ENCODE measurements at places on chromosomes 11 and 22.

- no peaks in the 10 kb centered on the region for H3K27me3 ChIP-seq
- no peaks in the 10 kb centered on the region for H3K4me1 ChIP-seq
- H3K4me3 ChIP-seq, result no peak overlapping the region
- DNase-seq, result no peak
These were observed 156.2 kb downstream of the TMEM135 start for GRCh38 chr11:87193756-87194470.

DNA sequence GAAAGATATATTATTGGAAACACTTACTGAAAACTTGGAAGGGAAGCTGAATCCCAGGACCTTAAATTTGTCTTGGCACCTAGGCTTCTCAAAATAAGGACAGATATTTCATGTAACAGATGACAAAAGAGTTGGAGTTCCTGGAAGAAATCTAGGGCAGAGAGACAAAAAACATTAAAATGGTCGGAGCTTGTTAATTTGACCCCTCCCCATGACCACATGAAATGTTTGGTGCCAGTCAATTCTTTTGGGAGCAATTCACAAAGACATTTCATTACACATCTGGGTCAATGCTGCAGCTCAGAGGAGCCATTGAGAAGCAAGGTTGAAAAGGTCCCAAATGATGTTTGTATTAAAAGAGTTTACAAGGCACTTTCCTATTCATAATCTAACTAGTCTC, 162.0 kb upstream of the GUCY1A2 start:
- peaks cover 4% of the 10 kb centered on the region for H3K36me3 ChIP-seq
- no peak overlapping the region for H3K27ac ChIP-seq
- no peaks in the 10 kb centered on the region for H3K4me1 ChIP-seq
- H3K4me3 ChIP-seq, result no peak overlapping the region
- H3K27me3 ChIP-seq, result no peaks in the 10 kb centered on the region

DNA sequence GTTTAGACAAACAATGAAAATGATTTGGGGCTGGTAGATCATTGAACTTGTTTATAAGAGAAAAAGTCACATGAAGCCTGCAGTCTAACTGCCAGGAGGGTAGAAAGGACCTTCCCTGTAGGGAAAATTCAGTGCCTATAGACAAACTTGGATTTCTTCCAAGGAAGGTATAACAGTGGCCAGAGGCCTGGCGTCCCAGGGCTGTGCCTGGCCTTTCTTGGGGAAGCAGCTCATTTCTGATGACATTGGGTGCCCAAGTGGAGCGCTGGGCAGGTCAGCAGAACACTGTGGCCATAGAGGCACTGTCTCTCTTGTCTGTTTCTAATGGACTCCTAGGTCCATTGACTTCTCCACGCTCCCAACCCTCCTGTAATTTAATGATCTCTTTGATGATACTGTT, 6.6 kb upstream of the FXYD6 start:
- no peak overlapping the region for H3K27ac ChIP-seq
- H3K27me3 ChIP-seq, result peaks cover 8% of the 10 kb centered on the region

DNA sequence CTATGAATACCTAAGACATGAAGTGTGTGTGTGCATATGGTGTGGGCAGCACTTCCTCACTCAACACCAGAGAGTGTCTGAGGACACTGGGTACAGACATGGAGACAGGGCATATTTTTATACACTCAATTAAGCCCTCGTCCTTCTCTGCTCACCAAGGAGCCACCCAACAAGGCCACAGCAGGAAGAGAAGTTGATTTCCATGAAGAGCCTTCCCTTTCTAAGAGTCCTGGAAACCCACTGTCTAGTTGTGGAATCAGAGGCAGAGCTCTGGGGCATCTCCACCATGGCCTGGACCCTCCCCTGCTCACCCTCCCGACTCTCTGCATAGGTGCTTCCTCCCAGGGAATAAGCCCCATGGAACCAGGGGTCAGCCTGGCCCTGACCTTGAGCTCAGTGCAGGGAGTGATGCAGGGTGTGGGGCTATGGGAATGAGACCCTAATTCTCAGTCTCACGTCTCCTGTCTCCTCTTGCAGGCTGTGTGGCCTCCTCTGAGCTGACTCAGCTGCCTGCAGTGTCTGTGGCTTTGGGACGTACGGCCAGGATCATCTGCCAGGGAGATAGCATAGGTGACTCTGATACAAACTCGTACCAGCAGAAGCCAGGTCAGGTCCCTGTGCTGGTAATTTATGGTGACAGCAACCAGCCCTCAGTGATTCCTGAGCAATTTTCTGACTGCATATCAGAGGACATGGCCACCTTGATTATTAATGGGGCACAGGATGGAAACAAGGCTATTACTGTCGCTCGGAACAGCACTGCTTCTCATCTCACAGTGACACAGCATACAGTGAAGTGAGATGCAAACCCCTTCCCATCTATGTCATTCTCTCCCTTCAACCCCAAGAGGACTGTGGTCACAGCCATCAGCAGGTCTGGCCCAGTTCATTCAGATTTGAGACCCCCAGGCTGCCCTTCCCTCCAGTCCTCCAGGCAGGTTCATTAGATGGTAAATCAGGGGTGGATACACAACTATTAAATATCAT, 14.6 kb upstream of the IGLL5 start:
- DNase-seq, result no peak
- no peaks in the 10 kb centered on the region for H3K27me3 ChIP-seq
- H3K4me3 ChIP-seq, result no peak overlapping the region

DNA sequence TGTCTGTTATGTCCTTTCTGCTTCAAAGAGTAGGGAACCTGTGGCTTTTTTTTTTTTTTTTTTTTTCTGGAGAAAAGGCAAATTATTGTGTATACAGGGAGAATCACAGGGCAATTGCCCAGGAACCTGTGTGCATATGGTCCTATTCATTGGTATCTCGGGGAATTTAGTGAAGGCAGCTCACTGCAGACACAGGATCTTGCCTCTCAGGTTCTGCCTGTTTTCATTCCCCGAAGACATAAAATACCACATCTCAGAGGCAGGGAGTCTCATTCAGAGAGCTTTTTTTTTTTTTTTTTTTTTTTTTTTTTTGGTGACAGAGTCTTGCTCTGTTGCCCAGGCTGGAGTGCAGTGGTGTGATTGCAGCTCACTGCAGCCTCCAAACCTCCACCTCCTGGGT, 88.3 kb downstream of the OSBP2 start:
- no peaks in the 10 kb centered on the region for H3K27me3 ChIP-seq
- no peaks in the 10 kb centered on the region for H3K36me3 ChIP-seq
- H3K4me3 ChIP-seq, result no peak overlapping the region
- no peak overlapping the region for H3K27ac ChIP-seq

GRCh38 chr22:48592488-48592887, 1235.2 kb downstream of the BRD1 start:
- H3K4me1 ChIP-seq, result no peaks in the 10 kb centered on the region
- no peaks in the 10 kb centered on the region for H3K36me3 ChIP-seq
- no peak overlapping the region for H3K4me3 ChIP-seq
- no peak overlapping the region for H3K27ac ChIP-seq
- DNase-seq, result no peak
- H3K27me3 ChIP-seq, result peaks cover 8% of the 10 kb centered on the region

DNA sequence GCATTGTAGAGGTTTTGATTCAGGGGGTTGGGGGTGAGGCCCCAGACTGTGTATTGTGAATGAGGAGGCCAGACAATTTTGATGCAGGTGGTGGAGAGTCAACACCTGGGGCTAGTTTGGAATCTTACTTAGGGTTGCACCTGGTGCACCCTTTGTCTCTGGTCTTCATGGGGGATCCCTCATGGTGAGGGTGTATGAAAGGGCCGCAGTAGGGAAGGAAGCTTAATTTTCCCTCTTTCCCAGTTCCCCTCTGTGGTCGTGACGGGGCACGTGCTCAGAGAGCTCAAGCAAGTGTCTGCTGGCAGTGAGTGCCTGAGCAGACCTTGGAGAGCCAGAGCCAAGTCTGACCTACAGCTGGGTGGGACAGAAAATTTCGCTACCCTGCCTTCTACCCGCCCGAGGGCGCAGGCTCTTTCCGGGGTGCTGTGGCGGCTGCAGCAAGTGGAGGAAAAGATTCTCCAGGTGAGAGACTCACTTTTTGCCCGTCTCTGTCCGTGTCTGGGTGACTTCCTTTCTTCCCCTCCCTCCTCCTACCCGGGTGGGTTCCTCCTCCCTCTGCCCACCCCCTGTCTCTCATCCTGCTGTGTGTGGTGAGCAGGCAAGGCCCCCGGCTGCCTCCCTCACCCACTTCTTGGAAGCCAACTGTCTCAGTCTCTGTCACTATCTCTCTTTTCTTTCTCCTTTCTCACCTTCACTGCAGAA, 131.7 kb downstream of the MICAL2 start:
- H3K36me3 ChIP-seq, result peaks cover 4% of the 10 kb centered on the region
- peak; percentile 59 for DNase-seq
- H3K27me3 ChIP-seq, result no peaks in the 10 kb centered on the region
- H3K4me1 ChIP-seq, result peaks cover 21% of the 10 kb centered on the region
- peak overlapping the region; percentile 25 for H3K27ac ChIP-seq

- H3K27me3 ChIP-seq, result no peaks in the 10 kb centered on the region
- H3K27ac ChIP-seq, result no peak overlapping the region
- H3K4me3 ChIP-seq, result no peak overlapping the region
- H3K36me3 ChIP-seq, result peaks cover 2% of the 10 kb centered on the region
- H3K4me1 ChIP-seq, result no peaks in the 10 kb centered on the region
These were observed 53.8 kb downstream of the CASP12 start for GRCh38 chr11:104844451-104844850.

DNA sequence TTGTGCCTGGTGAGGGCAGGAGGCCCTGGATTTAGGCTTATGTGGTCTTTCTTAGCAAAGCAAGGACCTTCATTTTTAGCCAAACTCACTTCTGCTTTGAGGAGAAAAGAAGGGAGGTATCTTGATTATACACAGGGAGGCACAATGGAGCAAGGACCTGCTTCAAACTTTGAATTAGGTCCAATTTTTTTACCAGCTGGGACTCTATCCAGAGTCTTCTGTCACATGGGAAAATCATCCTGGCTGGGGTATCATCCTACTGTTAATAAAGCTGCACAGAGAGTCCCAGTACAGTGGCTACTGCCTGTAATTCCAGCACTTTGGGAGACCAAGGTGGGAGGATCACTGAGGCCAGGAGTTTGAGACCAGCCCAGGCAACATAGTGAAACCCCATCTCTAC, 87.8 kb downstream of the CWC15 start:
- H3K27ac ChIP-seq, result no peak overlapping the region
- DNase-seq, result no peak
- no peaks in the 10 kb centered on the region for H3K27me3 ChIP-seq
- no peaks in the 10 kb centered on the region for H3K36me3 ChIP-seq

DNA sequence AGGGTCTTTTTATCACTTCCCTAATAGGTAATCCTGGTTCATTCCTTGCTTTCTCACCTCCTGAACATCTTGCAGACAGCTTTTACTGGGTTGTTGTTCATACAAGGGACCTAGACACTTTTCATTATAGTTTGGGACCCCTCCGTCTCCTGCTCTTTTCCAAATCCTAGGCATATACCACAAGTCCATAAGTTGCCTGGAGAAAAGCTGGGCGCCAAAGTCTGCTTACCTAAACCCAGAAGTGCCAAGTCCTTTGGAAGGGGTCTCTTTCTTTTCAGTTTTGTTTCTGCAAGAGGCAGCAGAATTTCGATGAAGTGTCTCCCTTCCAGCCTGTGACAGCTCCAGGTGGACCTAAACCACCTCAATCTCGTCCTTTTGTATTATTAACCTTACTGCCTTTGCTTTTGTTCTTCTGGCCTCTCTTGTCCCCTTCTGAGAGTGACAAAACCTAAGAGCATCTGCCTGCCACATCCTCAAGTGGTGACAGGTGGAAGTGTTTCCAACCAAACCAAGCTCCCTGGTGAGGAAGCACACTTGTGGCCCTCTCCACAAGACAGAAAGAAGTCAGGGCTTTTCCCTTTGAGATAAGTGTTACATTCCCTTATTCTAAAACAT, 19.5 kb upstream of the P2RY6 start:
- H3K36me3 ChIP-seq, result no peaks in the 10 kb centered on the region
- peaks cover 2% of the 10 kb centered on the region for H3K4me1 ChIP-seq
- H3K4me3 ChIP-seq, result no peak overlapping the region
- DNase-seq, result peak; percentile 38

DNA sequence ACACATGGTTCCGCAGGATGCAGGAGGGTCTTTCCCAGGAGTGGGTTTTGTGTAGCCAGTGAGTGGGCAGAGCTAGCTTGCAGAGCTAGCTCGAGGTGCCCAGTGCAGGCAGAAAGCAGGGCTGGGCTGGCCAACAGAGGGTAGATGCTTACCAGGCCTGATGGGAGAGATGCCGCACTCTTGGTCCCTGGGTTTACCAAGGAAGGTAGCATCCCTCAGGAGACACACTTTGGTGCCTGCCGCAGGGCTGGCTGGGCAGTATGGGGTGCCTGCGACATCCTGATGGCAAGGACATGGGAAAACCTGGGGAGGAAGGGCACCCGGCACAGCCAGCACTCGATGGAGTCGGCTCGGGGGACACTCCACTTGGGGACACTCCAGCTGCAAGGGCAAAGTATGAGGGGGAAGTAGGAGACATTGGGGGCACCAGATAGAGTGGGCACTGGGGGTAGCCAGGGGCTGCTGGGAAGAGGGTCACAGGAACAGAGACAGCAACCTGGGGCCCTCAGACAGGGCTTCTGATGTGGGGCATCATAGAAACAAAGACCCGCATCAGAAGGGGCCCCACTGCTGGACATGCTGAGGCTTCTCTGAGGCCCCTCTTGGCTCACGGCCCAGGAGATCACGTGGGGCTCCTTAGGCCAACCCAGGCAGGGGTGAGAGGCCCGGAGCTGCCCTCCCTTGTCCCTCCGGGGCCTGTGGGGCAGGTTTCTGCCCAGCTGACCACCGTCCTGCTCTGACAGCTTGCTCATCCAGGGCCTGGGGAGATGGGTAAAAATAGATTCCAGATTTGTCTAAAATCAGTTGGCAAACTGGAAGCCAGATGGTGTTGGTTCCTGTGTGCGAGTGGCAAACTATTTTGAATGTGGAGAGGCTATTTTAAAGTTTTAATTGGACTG, 89.8 kb downstream of the MORC2 start:
- no peaks in the 10 kb centered on the region for H3K36me3 ChIP-seq
- no peak for DNase-seq
- H3K4me3 ChIP-seq, result no peak overlapping the region
- no peaks in the 10 kb centered on the region for H3K4me1 ChIP-seq
- no peaks in the 10 kb centered on the region for H3K27me3 ChIP-seq
- no peak overlapping the region for H3K27ac ChIP-seq

DNA sequence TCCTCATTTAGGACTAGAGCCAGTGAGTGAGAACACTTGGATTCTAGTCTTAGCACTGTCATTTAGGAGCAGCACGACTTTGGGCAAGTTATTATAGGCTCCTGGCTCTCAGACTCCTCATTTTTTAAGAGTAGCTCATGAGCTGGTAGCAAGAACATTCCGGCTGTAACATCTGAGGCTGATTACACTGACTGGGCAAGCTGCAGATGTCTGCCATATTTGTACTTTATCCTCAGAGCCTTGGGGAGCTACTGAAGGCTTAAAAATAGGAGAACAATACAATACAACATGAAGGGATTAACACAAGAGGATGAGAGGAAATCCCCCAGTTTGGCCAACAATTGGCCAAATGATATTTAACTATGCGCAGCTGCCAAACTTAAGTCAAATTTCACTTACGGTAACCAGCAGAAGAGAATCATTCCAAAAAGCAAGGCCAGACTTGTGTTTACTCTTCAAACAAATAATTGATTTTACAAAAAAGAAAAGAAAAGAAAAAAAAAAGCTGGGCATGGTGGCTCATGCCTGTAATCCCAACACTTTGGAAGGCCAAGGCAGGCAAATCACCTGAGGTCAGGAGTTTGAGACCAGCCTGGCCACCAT, 113.1 kb upstream of the ARHGAP42 start:
- H3K4me3 ChIP-seq, result no peak overlapping the region
- no peak for DNase-seq
- H3K27ac ChIP-seq, result no peak overlapping the region
- no peaks in the 10 kb centered on the region for H3K4me1 ChIP-seq
- H3K36me3 ChIP-seq, result no peaks in the 10 kb centered on the region

GRCh38 chr11:66238786-66239413, 29.5 kb upstream of the RAB1B start:
- H3K27me3 ChIP-seq, result no peaks in the 10 kb centered on the region
- no peak overlapping the region for H3K4me3 ChIP-seq
- peaks cover 18% of the 10 kb centered on the region for H3K36me3 ChIP-seq
- H3K4me1 ChIP-seq, result no peaks in the 10 kb centered on the region
- no peak for DNase-seq

Data from activated naive CD4-positive, alpha-beta T cell treated with anti-CD3 and anti-CD28 coated beads for 36 hours (primary cell).